ENCODE measurements at places on chromosomes 1 and 21.

- no peak for DNase-seq
Observed at GRCh38 chr1:3366126-3367051, 88.1 kb upstream of the ARHGEF16 start.

DNA sequence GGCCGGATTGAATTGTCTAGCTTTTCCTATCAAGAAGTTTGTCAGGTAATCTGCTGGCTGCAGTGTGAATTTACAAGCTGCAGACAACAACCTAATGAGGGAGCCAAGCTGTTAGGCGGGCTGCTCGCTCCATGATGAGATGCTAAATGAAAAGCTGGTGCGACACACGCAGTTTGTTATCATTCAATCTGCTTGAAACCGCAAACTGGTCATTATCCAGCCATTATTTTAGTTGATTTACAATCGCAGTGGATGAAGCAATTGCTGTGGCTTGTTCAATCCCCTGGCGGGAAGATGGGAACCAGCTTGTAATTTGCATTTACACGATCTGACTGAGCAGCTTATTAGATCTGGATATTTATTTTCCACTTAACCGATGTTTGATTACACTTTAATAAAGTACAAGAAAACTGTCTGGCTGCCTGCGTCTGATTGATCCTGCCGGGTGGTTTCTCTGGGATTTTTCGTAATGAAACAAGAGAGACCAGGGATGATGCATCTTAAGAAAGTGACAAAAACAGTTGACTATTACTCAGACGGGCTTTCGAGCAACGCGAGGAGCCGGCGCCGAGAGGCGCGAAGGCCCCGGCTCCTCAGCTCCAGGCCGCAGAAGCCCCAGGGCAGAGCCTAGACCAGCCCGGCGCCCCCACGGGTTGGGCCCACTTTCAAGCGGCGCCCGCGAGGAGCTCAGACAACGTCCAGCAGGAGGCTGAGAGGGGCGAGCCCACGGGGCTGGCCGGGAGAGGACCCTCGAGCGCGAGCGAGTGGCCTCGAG lies 118.0 kb upstream of the BARHL2 start:
- DNase-seq = no peak

- no peak for DNase-seq
Observed at GRCh38 chr1:40701684-40702083, 10.2 kb downstream of the NFYC start.

- no peak for DNase-seq
Observed at GRCh38 chr1:3529099-3529729, 74.7 kb downstream of the ARHGEF16 start.

DNA sequence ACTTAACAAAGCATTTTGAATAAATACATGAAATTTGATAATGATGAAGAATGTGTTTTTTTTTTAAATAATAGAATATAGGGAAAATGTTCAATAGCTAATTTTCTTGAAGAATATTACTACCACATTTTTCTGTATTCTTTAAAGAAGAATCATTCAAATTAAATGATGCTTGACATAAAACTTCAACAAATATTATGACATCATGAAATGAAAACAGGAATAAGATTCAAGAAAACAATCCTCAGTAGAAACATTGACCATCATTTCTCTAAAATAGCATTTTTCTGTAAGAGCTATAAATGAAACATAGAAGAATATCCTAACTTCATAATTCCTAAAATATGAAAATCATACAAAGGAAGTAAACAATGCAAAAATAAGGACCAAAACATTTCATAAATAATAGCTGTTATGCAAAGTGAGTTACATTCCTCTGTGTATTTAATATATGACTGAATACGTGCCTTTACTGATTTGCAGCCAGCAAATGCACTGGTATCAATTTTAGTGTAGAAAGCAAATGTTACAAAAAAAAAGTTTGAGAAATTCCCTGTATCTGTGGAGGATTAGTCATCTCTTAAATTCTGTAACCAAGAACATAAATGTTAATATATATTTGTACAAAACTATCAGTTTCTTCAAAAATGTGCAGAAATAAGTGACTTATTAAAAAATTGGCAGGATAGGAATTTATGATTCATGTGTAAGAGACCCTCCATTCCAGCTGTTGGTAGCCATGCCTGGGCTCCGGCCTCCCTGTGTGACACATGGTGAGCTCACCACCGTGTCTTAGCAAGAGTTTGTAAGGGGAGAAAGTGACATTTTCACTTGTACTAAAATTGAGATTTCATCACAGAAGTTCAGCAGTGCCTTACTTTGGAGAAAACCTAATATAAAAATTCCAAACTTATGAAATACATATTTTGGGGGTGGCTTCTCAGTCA lies 15.0 kb upstream of the PTPN14 start:
- no peak for DNase-seq

DNA sequence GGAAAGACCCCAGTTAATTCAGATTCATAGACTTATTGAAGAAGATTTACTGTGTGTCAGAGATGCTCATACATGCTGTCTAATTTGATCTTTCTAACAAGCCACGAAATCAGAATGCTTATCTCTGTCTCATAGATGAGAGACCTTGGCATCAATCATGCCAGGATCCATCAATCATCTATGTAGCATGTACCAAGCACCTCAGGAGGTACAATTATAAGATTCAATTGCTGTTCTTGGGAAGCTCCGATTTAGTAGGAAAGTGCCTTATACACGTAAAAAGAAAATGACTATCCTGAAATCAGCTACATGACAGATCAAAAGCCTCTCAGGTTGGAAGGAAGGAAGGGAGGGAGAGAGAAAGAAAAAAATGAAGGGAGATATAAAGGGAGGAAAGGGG lies 18.5 kb upstream of the VTCN1 start:
- no peak for DNase-seq

GRCh38 chr1:48230236-48230635 lies 7.7 kb downstream of the SLC5A9 start:
- DNase-seq = no peak

- no peak for DNase-seq
Observed at GRCh38 chr1:229260297-229260696, 10.6 kb upstream of the RAB4A start.

DNA sequence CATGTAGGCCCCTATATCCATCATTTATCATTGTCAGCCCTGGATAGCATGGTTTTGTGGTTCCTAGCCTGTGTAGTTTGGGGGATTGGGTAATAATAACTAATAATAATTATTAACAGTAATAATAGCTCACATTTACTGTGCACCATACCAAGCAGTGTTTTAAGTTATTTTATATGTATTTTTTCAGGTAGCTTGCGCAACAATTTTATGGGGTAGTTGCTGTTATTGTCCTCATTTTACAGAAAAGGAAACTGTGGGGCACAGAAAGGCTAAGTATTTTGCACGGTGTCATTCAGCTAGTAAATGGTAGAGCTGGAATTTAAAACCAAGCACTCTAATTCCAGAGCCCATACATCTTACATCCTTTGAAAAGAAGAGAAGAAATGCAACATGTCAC lies 179.8 kb downstream of the HS2ST1 start:
- no peak for DNase-seq

GRCh38 chr1:114547076-114547475 lies 34.3 kb downstream of the BCAS2 start:
- no peak for DNase-seq

GRCh38 chr1:44778705-44779576 lies 3.6 kb downstream of the RPS8 start:
- no peak for DNase-seq

DNA sequence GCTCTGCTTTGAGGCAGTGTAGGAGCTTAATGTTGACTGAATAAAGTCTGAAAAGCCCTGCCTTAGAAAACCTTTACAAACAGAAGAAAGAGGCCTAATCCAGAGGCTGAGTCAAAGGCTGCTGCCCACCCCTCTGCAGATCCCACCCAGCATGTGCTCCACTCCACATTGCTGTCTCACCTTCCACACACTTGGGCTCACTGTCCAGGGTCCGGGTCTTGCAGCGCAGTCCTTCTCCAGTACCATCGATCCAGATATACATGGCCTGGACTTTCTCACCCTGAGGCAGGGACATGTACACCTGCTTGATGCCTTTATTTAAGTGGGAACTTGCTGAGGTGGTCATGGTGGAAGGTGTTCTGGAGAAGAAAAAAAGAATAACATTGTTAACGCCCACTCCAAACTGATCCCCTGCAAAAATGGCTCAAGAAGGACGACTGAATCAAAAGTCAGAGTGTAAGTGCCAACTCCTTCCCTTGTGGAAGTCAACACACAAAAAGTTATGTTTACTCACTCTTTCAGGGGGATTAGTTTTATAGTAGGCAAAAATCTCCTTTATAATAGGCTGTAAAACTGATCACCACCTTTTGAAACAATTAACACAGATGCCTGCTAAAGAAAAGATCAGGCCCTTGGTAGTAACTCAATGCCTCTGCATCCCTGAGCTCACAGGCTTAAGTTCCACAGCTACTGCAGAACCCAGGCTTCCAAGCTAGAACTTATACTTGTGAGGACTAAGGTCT lies 3.0 kb downstream of the GLUL start:
- DNase-seq = no peak

DNA sequence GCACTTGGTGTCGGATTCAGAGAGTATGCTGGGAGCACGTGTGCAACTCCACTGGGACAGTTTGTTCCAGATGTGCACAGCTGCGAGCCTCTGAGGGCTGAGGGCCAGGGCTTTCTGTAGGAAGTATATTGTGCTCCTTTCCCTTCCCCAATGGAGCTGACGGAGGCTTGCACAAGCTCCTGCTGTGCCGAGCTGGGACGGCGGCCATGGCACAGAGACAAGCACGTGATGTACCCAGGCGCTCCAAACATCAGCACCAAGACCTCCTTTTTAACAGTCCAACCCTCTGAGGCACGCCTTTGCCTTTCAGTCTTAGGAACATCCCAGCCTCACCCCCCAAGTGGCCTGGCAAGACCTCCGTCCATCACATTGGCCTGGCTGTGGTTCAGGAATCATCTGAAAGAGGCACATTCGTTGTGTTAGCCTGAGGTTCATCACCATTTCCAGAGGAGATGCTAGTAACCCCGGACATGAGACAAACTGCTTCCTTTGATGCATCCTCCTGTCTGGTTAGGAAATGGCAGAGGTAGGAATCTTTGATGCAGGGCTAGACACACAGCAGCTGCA lies 339.2 kb upstream of the KAZN start:
- DNase-seq = no peak

DNA sequence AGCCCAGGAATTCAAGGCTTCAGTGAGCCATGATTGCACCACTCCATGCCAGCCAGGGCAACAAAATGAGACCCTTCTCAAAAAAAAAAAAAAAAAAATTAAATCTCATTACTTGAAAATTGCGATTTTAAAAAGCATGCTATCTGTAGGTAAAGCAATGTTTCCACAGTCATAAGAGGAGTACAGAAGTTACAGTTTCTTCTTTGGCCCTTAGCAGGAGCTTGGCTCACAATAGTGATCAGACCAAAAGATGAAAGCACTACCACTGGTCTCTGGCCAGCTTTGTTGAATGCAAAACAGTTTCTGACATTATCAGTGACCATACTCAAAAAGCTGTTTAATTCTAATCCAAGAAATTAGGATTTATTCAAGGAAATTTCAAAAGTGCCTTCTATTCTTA lies 31.2 kb downstream of the VAV3 start:
- DNase-seq = no peak

- no peak for DNase-seq
Observed at GRCh38 chr1:149849111-149849946, 50.0 kb upstream of the BOLA1 start.

DNA sequence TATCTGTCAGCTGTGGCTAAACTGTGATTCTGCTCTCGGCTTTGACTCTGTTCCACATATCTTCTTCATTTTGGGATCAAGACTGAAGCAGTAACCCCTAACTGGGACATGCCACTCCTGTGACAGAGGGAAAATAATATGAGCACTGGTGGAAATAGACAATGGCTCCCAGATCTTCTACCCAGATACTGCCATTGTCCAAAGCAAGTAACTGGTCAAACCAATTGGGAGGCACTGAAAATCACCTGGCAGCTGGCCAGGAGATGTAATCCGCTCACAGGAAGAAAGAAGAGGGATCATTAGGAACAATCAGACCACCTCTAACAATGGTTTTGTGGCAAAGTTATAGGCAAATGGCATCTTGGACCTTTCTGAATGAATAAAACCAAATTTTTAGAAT lies 10.7 kb downstream of the SNX7 start:
- DNase-seq = no peak

- DNase-seq = no peak
Observed at GRCh38 chr1:59752556-59753414, 62.0 kb upstream of the HOOK1 start.

GRCh38 chr1:37169743-37170275 lies 135.5 kb upstream of the GRIK3 start:
- DNase-seq = no peak

DNA sequence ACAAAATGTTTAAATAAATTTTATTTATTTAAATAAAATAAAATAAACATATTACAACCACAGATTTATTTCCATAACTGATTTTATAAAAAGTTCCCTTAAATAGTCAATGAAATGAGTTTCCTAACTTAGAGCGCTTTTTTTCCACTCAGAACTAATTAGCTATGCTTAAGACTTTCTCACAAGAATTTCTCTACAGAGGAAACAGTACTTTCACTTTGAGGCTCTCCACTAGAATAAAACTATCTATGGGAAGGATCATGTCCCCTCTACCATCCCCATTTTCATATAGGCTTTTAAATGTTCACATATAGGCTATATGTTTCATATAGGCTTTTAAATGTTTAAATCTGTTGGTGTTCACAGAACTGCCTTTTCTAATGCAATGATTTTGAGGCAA lies 40.0 kb upstream of the DPH5 start:
- DNase-seq = no peak

GRCh38 chr21:28235169-28235895 lies 757.3 kb downstream of the LTN1 start:
- peak; percentile 48 for DNase-seq

GRCh38 chr1:218421531-218421930 lies 76.4 kb downstream of the TGFB2 start:
- no peak for DNase-seq

DNA sequence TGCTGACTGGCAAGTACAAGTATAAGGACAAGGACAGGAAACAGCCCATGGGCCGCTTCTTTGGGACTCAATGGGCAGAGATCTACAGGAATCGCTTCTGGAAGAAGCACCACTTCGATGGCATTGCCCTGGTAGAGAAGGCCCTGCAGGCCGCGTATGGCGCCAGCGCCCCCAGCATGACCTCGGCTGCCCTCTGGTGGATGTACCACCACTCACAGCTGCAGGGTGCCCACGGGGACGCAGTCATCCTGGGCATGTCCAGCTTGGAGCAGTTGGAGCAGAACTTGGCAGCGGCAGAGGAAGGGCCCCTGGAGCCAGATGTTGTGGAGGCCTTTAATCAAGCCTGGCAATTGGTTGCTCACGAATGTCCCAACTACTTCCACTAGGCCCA lies 32.0 kb downstream of the SLC16A1 start:
- DNase-seq = no peak

- no peak for DNase-seq
Observed at GRCh38 chr1:215132156-215132555, 49.6 kb downstream of the KCNK2 start.

DNA sequence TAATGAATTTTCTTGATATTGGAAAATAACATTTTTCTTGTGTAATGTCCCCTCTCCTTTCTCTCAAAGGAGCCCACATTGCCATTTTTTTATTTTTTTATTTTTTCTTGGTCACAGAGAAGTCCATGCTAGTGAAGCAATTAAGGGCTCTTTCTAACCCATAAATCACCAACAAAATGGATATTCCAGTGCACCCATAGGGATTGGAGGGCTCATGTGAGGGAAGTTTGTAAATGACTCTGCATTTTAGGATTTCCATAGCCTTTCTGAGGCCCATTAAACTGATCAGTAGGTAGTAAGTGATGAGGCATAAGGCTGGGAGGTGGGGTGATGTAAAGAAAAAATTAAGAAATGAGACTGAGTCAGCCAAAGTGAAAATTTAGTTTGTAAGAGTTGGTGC lies 55.9 kb upstream of the JAK1 start:
- DNase-seq = no peak
